ENCODE measurements at places on chromosomes 3 and 15.

DNA sequence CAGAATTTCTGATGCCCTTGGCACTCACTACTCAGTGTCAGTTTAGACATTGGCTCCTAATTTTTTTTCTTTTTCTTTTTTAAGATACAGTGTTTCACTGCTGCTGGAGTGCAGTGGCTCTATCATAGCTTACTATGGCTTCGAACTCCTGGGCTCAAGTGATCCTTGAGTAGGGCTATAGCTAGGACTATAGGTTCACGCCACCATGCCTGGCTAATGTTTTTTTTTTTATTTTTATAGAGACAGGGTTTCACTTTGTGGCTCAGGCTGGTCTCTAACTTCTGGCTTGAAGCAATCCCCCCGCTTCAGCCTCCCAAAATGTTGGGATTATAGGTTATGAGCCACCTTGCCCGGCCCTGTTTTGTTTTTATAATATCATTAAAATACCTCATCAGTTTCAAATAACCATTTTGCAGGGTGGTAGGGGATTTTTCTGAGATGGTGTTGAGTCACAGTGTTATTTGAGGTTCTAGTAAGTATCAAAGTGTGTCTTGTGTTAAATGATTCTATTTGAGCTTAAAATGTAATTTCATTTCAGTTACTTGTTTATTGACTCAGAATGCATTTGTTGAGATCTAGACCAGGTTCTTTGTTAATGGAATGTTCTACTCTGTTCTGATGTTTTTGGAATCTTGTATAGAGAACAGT, 7.0 kb downstream of the FNDC3B start:
- DNase-seq, result no peak

GRCh38 chr15:95715906-95716656, 614.4 kb upstream of the NR2F2 start:
- no peak for DNase-seq

- no peak for DNase-seq
Observed at GRCh38 chr3:195041871-195042742, 228.9 kb downstream of the XXYLT1 start.

GRCh38 chr3:87082796-87083440, 92.0 kb upstream of the VGLL3 start:
- DNase-seq, result no peak

- no peak for DNase-seq
Observed at GRCh38 chr3:65144791-65145351, 457.1 kb upstream of the ADAMTS9 start.

GRCh38 chr3:194960446-194961032, 274.9 kb downstream of the FAM43A start:
- DNase-seq, result no peak

- DNase-seq, result no peak
Observed at GRCh38 chr3:178496911-178497310, 39.3 kb upstream of the KCNMB2 start.

- no peak for DNase-seq
Observed at GRCh38 chr15:78155355-78155939, 6.3 kb downstream of the IDH3A start.

- no peak for DNase-seq
Observed at GRCh38 chr15:91956026-91956723, 102.7 kb downstream of the SLCO3A1 start.

DNA sequence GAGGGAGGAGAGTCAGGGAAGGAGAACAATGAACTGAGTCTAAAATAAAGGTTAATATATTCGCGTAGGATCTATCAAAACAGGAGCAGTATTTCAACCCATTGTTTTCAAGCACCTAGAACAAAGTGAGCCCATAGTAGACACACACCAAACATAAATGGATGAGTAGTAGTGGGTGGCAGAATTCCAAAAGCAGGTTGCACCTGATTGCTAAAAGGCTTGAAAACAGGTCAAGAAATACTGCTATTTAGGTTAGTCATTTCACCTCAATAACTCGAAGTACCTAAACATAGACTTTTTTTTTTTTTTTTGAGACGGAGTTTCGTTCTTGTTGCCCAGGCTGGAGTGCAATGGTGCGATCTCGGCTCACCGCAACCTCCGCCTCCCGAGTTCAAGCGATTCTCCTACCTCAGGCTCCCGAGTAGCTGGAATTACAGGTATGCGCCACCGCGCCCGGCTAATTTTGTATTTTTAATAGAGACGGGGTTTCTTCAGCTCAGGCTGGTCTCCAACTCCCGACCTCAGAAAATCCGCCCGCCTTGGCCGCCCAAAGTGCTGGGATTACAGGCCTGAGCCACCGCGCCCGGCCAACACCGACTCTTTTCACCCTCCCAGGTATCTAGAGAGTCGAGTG, 855 bp upstream of the ABHD5 start:
- no peak for DNase-seq

DNA sequence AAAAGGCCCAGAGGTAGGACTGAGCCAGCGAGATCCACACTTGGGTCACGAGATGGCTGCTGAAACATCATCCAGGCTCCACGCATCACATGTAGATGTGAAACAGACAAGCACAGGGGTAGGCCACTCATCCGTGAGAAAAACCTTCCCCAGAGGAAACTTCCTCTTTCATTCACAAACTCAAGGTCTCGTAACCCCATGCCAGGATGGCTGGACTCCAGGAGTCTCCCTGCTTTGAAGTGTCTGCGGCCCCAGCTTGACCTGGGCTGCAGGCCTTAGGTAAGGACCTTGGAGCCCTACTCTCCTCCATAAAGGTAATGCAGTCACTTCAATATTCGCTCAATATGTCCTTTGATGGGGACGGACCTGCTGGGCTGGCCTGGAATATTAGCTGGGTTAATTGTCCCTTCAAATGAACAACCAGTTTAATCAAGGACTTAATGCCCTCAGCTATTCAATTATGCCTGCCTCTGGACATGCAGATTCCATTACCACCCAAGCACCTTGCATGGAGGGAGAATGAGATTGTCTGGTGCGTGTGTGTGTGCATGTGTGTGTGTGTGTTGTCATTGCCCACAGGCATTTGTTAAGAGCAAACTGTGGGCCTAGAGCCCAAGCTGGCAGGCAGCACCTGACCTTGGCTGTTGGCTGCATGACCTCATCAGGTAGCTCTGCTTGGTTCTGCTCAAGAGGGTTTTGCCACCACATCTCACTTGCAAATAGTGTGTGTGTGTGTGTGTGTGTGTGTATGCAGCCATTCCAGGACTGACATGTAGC, 186.9 kb upstream of the TLE3 start:
- DNase-seq, result no peak

DNA sequence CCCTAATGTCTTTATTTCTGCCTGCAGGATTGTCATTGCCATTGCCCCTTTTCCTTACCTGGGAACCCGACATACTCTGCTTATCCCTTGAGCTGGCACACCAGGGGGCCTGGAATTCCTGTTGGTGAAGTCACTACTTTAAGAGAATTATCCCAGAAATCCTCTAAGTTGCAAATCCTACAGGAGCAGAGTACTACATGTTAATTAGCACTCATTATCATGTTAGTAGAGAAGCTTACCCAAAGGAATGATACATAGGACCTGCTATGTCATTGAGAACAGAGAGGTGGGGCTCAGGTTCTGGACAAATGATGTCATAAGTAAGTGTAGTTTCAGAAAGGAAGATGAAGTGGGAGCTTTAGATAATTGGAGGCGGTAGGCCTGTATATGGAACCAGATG, 27.4 kb downstream of the SCG5 start:
- DNase-seq, result no peak

- DNase-seq, result no peak
Observed at GRCh38 chr3:19457449-19457848, 309.1 kb downstream of the KCNH8 start.
